Frontal cortex (tissue), 4 donors: ENCODE measurements at places on chromosomes 7 and 10. TPM values are rescaled to one million over a fixed set of nuclear protein-coding genes. Genes with fewer than 3 reads are reported as not detected.

The BTBD16 gene
- total RNA-seq, result not detected

GRCh38 chr7:1026721-1027161, 17.6 kb upstream of the GPR146 start:
- no peak for DNase-seq

The ELOVL3 gene
- total RNA-seq, result not detected

GRCh38 chr7:24932815-24933214, 47.2 kb downstream of the OSBPL3 start:
- DNase-seq, result no peak

DNA sequence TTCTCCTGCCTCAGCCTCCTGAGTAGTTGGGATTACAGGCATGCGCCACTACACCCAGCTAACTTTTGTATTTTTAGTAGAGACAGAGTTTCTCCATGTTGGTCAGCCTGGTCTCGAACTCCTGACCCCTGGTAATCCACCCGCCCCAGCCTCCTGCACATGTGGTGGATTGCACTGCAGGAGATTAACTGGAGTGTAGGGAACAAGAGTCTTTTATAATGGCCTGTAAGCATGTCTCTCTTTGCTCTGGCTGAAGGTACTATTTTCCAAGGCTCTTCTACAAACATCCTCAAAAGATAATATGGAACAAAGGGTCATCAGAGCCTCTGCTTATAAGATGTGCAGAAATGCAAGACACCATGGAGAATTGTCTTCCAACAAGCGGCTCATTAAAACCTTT, 3.2 kb downstream of the TOMM7 start:
- DNase-seq, result no peak

- no peak for DNase-seq
These were observed 218.2 kb downstream of the ANK3 start for GRCh38 chr10:60171436-60172013.

GRCh38 chr7:41627645-41628298, 75.1 kb downstream of the INHBA start:
- no peak for DNase-seq

- DNase-seq, result no peak
These were observed 785.2 kb downstream of the TYW1 start for GRCh38 chr7:67781841-67782240.

- no peak for DNase-seq
These were observed 168.4 kb downstream of the SEMA3D start for GRCh38 chr7:85018498-85018897.

The SUN3 gene
- total RNA-seq, result not detected

DNA sequence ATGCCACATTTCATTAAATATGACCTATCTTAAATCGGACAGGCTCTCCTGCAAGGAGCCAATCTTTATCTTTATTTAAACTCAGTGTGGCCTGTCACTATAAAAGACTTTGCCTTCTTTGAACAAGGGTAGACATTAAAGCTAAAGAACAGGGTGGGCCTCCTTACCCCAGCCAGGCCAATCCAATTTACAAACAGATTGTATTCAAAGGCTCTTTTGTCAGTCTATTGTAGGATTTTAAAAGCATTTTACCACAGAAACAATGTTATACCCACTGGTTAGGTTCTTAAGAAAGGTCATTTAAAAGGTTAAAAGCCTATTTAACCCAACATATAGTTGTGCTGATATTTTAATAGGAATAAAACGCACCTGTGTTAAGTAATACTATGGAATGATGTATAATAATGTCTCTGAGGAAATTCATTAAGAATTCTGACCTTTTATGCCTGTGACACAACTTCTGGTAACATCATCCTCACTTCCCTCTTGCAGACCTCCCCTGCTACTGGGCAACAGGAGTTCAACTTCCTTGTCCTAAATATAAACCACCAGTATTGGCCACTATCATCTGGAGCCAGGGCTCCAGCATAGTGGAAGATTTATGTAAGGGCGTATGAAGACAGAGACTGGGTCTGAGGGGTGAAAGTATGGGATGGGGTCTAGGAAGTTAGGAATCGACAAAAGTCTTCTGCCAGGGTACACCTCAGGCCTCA, 32.5 kb downstream of the MTERF1 start:
- no peak for DNase-seq

- DNase-seq, result peak; percentile 4
These were observed 140.9 kb upstream of the NRBF2 start for GRCh38 chr10:62992145-62992721.

DNA sequence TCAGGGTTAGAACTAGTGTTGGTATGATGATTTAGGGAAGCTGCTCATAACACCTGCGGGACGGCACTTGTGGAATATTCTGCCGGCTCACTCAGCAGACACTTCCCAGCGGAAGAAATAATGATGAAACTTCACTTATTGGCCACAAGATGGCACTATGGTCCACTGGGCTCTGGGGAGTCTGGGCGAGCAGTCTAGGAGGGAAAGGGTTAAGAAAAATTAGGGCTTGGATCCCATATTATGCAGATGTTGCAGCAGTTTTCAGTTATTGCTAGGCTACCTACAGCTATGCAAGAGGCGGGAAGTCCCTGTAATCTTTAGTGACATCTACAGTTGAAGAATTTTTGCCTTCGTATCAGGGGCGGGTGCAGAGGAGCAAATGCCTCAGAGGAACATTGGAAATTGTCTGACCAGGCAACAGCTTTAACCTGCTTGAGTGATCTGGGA, 238.7 kb upstream of the PRSS58 start:
- DNase-seq, result no peak

The COBL gene
- 2.4 TPM for total RNA-seq

DNA sequence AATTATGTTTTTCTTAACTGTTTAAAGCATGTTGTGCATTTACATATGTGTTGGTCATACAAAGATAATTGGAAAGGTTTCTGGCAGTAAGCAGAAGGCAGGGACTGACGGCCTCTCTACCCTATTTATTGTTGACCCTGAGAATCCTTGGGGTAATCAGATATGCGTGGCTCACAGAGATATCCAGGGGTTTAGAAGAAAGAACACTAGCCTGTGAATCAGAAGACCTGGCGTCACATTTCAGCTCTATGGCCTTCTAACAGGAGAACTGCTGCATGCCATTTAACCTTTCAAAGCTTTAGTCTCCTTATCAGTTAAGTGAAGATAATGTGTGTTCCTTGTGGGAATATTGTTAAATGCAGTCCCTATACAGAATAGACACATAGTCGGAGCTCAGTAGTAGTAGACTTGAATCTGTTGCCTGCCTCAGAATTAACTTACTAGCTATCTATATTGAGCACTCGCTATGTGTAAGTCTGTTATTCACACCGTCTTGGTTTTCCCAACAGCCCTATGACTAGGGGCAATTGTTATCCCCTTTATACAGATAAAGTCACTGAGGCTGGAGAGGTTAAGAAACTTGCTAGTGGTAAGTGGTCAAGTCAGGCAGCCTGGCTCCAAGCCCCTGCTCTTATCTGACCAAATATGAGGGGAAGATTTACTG, 129.6 kb upstream of the ANKRD1 start:
- no peak for DNase-seq

GRCh38 chr7:107032720-107033438, 11.6 kb upstream of the PRKAR2B start:
- DNase-seq, result no peak

DNA sequence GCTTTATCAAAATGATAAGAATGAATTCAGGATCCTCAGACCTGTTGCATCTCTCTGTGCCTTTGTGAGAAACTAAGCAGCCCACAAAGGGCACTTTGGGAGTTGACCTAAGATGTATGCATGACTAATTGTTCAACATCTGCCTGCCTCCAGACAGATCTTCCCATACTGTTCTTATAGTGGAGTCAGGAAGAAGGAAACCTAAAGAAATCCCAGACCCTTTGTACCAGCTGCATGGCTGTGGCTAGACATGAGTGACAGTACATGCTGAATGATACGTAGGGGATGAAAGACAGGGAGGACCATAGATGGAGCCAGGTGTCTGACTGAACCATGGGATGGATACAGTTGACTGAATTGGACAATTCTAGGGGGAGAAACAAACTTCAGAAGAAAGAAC, 148.7 kb upstream of the PCGF5 start:
- DNase-seq, result no peak

The TET1 gene
- total RNA-seq, result 39.9 TPM

The PPP3CB gene
- total RNA-seq, result 111 TPM

The VPS37D gene
- total RNA-seq, result 26.1 TPM

DNA sequence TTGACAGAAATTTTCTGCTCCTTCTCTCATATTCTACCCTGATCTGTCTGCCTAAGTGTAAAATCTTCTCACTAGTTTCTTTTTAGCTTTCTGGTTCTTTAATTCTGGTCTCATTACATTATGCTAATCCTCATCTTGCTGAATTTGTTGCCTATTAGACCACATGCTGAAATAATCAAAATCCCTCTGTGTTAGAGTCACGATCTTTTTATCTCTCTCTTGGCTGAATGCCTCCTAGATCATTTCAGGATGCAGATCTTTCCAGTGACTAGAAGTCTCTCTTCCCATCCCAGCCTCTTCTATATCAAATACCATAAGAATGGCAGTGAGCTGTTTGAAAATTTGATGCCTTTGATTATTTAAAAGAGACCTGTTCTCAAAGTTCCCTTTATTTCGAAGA, 661.9 kb downstream of the SORCS1 start:
- no peak for DNase-seq

The ANKRD2 gene
- total RNA-seq, result not detected
